Prostate gland (tissue), 2 donors: ENCODE measurements at places on chromosomes 7 and 10. TPM values are rescaled to one million over a fixed set of nuclear protein-coding genes. Genes with fewer than 3 reads are reported as not detected.
A peak's percentile ranks its signal among the peaks of the same experiment; 100 is the strongest.

Gene MYOZ1
- total RNA-seq: 3.3 TPM

Gene CTTNBP2
- 5.7 TPM for total RNA-seq

Gene ASB15
- total RNA-seq: 1.1 TPM

Gene INMT
- 132 TPM for total RNA-seq

Gene CCL26
- total RNA-seq: not detected

Gene TCAF2
- 12.7 TPM for total RNA-seq

Gene CALHM3
- not detected for total RNA-seq

- H3K4me1 ChIP-seq: no peaks in the 10 kb centered on the region
- H3K27ac ChIP-seq: no peak overlapping the region
- H3K36me3 ChIP-seq: no peaks in the 10 kb centered on the region
- no peak overlapping the region for H3K4me3 ChIP-seq
- DNase-seq: no peak
Measured at GRCh38 chr10:119461923-119462322, 80.6 kb downstream of the RGS10 start.

GRCh38 chr10:47243356-47243755, 56.6 kb upstream of the GDF10 start:
- DNase-seq: no peak
- H3K36me3 ChIP-seq: no peaks in the 10 kb centered on the region
- H3K4me1 ChIP-seq: no peaks in the 10 kb centered on the region
- no peak overlapping the region for H3K4me3 ChIP-seq

DNA sequence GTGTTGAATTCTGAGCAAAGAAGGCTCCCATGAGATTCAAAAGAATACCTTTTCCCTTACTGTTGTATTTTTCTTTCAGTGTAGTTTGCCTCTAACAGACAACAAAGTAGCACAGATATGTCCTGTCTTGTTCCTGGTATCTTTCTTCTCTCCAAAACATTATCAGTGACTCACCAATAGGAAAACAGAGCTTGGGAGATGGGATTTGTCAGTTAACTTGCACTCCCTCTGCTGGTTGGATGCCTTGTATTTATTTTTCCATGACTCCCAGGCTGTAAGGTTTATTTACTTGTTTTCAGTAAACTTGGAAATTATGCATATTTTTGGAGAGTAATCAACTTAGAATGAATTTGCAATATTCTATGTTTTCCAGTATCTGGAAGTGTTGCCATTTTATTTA, 129.7 kb downstream of the SAMD9 start:
- no peak overlapping the region for H3K27ac ChIP-seq
- no peaks in the 10 kb centered on the region for H3K27me3 ChIP-seq
- DNase-seq: peak; percentile 28
- H3K36me3 ChIP-seq: no peaks in the 10 kb centered on the region
- no peaks in the 10 kb centered on the region for H3K4me1 ChIP-seq
- H3K4me3 ChIP-seq: no peak overlapping the region

GRCh38 chr7:55526770-55527169, 45.5 kb downstream of the VOPP1 start:
- H3K27ac ChIP-seq: no peak overlapping the region
- DNase-seq: no peak
- H3K4me3 ChIP-seq: no peak overlapping the region

DNA sequence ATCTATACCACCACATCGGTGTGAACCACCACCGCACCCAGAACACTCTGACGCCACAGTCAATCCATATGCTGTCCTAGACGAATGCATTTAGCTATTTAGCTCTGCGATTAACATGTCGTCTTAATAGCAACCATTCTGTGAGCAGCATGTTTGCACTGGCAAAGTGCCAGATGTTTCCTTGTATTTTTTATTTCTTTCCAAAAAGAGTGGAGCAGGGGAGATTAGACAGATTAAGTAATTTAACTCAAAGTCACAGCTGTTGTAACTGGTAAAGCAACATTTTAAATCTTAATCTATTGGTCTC, 57.0 kb upstream of the ARL4A start:
- no peak for DNase-seq
- H3K27ac ChIP-seq: no peak overlapping the region
- no peaks in the 10 kb centered on the region for H3K27me3 ChIP-seq
- H3K36me3 ChIP-seq: no peaks in the 10 kb centered on the region
- H3K4me3 ChIP-seq: no peak overlapping the region

DNA sequence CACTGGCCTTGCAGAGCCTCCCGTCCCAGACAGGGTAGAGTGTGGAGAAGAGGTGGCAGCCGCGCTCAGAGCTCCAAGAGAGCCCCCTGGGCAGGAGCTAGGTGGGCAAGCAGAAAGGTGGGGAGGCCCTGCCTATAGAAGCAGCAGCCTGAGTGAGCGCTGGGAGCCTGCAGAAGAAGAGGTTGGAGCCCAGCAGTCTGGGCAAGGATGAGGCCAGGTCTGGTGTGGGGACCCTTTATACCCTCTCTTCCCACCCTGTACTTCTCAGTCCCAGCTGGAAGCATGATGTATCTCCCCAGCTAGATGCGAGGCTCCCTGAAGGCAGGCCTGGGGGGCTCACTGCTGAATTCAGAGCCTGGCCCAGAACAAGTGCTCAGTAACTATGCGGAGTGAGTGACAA, 44.5 kb upstream of the ZMIZ1 start:
- no peaks in the 10 kb centered on the region for H3K4me1 ChIP-seq
- H3K27me3 ChIP-seq: no peaks in the 10 kb centered on the region
- no peaks in the 10 kb centered on the region for H3K36me3 ChIP-seq
- no peak for DNase-seq
- no peak overlapping the region for H3K4me3 ChIP-seq

DNA sequence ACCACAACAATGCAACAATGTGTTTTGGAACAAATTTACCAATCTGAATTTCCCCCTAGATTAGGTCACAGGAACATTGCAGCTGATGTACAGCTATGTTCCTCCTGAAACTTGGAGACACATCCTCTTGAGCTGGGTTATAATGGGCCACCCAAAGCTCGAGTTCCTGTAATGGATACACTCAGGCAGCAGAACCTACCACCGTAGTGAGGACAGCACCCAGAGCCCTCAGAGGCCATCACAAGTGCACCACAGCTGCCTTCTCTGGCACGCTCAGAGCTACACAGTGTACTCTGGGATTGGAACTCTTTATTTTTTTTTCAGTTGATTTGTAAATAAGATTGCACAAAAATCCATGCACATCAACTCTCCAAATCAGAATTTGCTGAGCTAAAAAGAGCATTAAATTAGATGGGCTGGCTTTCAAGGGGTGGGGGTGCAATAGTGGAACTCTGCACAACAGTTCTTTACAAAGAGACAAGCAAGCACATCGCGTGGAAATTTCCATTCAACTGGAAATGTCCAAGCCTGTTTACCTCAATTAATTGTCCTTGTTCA, 56.7 kb downstream of the EGFR start:
- no peak for DNase-seq
- H3K36me3 ChIP-seq: no peaks in the 10 kb centered on the region
- peaks cover 8% of the 10 kb centered on the region for H3K4me1 ChIP-seq
- H3K4me3 ChIP-seq: no peak overlapping the region
- no peaks in the 10 kb centered on the region for H3K27me3 ChIP-seq

DNA sequence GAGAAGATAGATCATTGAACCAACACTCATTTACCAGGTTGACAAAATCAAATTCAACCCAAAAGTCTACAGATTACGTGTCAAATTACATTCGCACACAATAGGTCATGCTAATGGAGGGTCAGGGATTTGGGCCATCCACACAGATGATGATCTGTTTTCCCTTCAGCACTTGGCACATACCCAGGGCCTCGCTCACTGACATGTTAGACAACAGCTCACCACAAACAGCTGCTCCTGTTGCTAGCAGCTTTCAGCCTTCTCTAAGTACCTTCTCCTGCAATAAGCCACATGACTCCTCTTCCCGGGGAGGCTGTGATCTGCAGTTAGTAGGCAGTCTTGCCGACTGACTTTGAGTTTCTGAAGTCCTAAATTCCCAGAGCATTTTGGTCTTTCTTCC, 18.4 kb downstream of the NKX2-3 start:
- H3K27ac ChIP-seq: no peak overlapping the region
- peaks cover 13% of the 10 kb centered on the region for H3K27me3 ChIP-seq
- no peaks in the 10 kb centered on the region for H3K36me3 ChIP-seq
- no peaks in the 10 kb centered on the region for H3K4me1 ChIP-seq
- no peak for DNase-seq

DNA sequence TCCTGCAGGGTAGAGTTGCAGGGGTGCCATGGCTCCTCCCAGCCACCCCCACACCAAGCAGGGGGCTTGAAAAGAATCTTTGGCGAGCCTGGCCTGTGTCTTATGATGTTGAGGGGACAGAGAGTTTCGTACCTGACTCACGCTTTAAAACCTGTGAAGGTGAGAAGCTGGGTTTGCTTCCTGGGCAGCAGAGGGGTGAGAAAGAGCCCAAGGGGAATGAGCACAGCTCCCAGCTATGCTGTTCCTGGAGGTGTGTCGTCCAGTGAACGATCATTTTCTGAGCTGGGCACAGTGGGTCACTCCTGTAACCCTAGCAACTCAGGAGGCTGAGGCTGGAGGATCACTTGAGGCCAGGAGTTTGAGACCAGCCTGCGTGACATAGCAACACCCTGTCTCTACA, 13.5 kb upstream of the ADRB1 start:
- H3K27me3 ChIP-seq: no peaks in the 10 kb centered on the region
- no peaks in the 10 kb centered on the region for H3K36me3 ChIP-seq
- peaks cover 4% of the 10 kb centered on the region for H3K4me1 ChIP-seq
- no peak for DNase-seq

- no peak overlapping the region for H3K27ac ChIP-seq
- no peaks in the 10 kb centered on the region for H3K4me1 ChIP-seq
- no peaks in the 10 kb centered on the region for H3K36me3 ChIP-seq
- no peak overlapping the region for H3K4me3 ChIP-seq
- no peak for DNase-seq
Measured at GRCh38 chr7:84786073-84786472, 400.8 kb downstream of the SEMA3D start.

GRCh38 chr7:55113760-55114540, 95.1 kb downstream of the EGFR start:
- H3K4me1 ChIP-seq: peaks cover 6% of the 10 kb centered on the region
- DNase-seq: no peak
- no peaks in the 10 kb centered on the region for H3K36me3 ChIP-seq

DNA sequence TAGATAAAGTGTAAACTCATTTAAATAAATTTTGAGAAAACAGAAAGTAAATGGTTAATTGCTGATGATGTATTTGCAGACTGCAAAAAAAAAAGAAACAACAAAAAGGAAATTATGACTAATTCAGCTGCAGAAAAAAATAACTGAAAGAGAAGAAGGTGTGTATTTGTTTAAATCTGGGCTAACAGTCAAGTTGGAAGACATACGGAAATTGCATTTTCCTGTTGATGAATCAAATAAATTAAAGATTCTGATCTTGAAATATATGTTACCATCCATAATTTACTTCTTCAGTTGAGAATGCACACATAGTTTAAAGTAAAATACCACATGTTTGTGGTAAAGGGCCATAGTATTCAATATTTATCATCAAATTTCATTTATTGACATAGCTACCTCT, 19.3 kb upstream of the ING3 start:
- H3K36me3 ChIP-seq: no peaks in the 10 kb centered on the region
- no peak for DNase-seq
- no peaks in the 10 kb centered on the region for H3K4me1 ChIP-seq
- H3K27me3 ChIP-seq: peaks cover 3% of the 10 kb centered on the region
- no peak overlapping the region for H3K27ac ChIP-seq
- no peak overlapping the region for H3K4me3 ChIP-seq

DNA sequence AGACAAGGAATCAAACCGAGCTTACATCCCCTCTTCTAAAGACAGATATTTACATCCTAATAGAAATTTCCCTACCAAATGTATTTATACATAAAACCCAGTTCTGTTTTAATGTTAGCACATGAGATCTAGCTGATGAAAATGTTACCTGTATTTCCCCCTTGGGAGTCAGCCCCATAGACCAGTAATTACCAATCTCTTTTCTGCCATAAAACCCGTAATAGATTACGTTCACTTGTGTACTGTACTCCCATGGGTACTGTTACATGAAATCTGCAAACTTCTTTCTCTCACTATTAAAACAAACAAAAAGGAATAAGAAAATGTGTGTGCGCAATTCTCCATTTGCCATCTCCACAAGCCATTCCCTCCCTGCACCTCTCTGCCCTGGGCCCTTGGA, 450.9 kb downstream of the CALN1 start:
- no peak overlapping the region for H3K27ac ChIP-seq
- no peaks in the 10 kb centered on the region for H3K36me3 ChIP-seq
- DNase-seq: no peak
- no peak overlapping the region for H3K4me3 ChIP-seq
- H3K27me3 ChIP-seq: no peaks in the 10 kb centered on the region

GRCh38 chr7:82284936-82285519, 158.5 kb downstream of the CACNA2D1 start:
- no peaks in the 10 kb centered on the region for H3K4me1 ChIP-seq
- H3K4me3 ChIP-seq: no peak overlapping the region
- DNase-seq: no peak
- H3K36me3 ChIP-seq: no peaks in the 10 kb centered on the region
- H3K27me3 ChIP-seq: no peaks in the 10 kb centered on the region

- H3K36me3 ChIP-seq: no peaks in the 10 kb centered on the region
- H3K27ac ChIP-seq: peak overlapping the region; percentile 53
- no peak for DNase-seq
Measured at GRCh38 chr7:604884-605531, 85.4 kb upstream of the PDGFA start.

DNA sequence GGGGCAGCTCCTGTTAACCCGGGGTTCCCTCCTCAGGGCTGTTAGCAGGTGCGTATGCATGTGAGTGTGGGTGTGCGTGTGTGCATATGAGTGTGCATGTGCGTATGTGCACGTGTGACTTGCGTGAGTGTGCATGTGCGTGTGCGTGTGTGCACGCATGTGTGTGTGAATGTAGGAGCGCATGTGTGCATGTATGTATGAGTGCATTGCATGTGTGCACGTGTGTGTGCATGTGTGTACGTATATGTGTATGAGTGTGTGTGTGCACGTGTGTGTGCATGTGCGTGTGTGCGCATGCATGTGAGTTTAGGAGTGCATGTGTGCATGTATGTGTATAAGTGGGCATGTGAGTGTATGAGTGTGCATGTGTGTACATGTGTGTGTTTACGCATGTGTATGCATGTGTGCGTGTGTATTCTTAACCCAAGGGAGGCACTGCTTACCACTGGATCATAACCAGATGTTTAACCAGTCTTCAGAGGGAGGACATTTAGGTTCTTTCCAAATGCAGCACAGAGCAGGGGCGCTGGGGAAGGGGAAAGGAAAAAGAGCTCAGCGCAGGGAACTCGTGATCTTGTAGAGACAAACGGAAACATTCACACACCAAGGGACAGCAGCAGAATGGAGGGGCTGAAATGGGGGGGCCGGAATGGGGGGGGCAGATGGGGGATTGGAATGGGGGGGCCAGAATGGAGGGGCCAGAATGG, 45.0 kb downstream of the PWWP2B start:
- H3K4me1 ChIP-seq: peaks cover under 1% of the 10 kb centered on the region
- H3K27ac ChIP-seq: no peak overlapping the region
- no peak overlapping the region for H3K4me3 ChIP-seq
- H3K27me3 ChIP-seq: no peaks in the 10 kb centered on the region
- no peaks in the 10 kb centered on the region for H3K36me3 ChIP-seq

- H3K36me3 ChIP-seq: no peaks in the 10 kb centered on the region
- H3K27ac ChIP-seq: peak overlapping the region; percentile 94
Measured at GRCh38 chr7:69596723-69597277, 1.5 kb upstream of the AUTS2 start.

GRCh38 chr7:44184873-44185446, 4.3 kb downstream of the GCK start:
- no peaks in the 10 kb centered on the region for H3K27me3 ChIP-seq
- DNase-seq: no peak
- no peaks in the 10 kb centered on the region for H3K36me3 ChIP-seq
- no peaks in the 10 kb centered on the region for H3K4me1 ChIP-seq
- no peak overlapping the region for H3K27ac ChIP-seq
- H3K4me3 ChIP-seq: no peak overlapping the region
